ENCODE measurements at places on chromosomes 6 and 20.

DNA sequence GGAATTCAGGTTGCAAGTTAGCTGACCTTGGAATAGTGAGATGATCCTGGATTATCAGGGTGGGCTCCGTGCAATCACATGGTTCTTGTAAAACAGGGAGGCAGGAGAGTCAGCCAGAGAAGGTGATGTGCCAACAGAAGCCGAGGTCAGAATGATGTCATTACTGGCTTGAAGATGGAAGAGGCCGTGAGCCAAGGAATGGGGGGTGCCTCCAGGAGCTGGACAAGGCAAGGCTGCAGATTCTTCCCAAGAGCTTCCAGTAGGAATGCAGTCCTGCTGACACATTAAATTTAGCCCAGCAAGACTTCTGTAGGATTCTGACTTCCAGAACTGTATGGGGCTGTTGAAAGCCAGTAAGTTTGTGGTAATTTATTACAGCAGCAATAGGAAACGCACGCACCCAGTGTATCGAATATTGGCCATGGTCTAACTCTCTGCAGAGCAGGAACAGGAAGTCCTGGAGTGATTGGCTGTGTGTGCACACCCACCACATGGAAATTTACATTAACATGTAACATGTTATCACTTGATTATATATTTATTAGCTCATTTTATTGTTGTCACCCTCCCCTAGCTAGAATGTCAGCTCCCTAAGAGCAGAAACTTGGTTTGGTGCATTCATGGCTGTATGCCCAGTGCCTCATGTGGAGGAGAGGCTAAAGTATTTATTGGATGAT, 19.1 kb downstream of the SLC24A3 start:
- no peak for DNase-seq

- no peak for DNase-seq
Measured at GRCh38 chr20:41889126-41889843, 271.1 kb upstream of the CHD6 start.

- DNase-seq = no peak
Measured at GRCh38 chr20:57159945-57160610, 106.4 kb downstream of the BMP7 start.

DNA sequence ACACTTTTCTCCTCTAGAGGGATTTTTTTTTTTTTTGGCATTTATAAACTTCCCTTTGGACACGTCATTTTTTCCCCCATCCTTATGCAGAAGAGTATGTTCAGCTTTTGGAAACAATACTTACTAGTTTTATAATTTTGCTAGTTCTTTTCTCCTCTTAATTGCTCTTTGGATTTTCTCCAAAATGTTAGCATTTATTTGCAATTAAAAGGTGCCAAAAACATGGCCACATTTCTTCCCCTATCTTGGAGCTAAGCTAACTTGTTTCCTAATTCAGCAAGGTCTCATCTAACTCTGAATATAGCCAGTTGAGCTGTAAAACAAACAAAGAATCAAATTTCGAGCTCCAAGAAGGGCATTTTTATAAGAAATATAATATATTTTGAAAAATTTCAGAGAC, 39.2 kb upstream of the RNF182 start:
- DNase-seq = no peak

DNA sequence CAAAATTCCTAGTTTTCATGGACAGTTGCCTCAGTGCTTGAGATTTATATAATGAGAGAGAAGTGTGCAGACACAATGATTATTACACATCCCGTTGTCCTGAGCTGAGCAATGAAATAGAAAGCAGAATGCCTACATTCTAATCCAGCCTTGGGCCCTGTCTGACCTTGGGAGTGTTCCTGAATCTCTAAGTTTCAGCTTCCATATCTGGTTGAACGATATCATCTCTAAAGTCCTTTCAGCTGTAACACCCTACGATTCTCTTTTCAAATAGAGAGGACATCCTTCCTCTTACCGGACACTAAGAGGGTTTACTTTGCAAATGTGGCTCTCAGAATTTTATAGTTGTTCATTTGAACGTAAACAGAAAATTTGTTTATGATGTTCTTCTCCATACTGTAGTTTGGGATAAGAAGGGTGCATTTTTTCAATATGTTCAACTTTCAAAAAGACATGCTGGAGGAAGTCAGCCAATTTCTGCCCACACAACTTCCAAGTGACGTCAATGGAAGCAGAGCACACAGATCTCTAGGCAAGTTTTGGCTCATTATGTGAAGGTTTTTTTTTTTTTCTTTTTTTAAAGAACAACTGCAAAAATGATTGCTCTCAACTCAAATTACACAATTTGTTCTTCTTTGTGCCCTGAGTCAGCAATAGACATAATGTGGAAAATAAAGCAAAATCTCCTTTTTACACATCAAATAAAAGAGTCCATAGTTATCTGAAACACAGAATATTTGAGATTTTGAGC, 50.4 kb downstream of the PDE7B start:
- DNase-seq = no peak

DNA sequence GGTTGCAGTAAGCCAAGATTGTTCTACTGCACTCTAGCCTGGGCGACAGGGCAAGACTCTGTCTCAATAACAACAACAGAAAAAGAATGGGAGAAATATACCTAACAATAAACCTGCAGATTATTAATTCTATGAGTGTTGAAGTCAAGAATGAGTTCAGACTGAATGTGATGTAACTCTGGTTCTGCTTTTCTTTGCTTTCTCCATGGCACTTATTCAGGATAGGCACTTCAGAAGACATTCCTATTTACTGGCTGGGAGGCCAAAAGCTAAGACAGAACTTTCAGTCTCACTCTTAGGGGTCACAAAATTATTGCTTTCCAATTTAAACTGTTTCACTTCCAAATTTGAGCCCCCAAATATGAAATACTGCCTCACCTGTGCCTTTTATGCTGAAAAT, 15.7 kb upstream of the PRIM2 start:
- no peak for DNase-seq

- no peak for DNase-seq
Measured at GRCh38 chr6:148775161-148775560, 28.3 kb downstream of the UST start.

- DNase-seq = no peak
Measured at GRCh38 chr20:20752712-20753111, 40.3 kb upstream of the RALGAPA2 start.

DNA sequence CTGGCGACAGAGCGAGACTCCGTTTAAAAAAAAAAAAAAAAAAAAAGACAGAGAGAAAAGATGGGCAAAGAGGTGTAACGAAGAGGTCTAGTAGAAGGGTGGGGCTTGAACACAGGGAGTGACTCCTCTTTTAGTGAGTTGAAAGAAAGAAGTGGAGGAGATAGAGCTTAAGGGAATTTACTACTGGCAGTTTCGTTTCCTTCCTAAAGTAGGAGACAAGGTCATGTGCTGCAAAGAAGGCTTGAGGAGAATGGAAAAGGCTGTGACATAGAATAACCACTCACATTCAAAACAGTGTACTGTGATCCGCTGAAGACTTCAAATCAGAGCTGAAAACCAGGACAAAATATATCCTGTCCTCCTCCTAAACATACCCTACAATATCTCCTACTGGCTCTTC, 63.8 kb upstream of the EIF2S2 start:
- no peak for DNase-seq

- DNase-seq = no peak
Measured at GRCh38 chr20:57270204-57270984, 4.0 kb upstream of the BMP7 start.

DNA sequence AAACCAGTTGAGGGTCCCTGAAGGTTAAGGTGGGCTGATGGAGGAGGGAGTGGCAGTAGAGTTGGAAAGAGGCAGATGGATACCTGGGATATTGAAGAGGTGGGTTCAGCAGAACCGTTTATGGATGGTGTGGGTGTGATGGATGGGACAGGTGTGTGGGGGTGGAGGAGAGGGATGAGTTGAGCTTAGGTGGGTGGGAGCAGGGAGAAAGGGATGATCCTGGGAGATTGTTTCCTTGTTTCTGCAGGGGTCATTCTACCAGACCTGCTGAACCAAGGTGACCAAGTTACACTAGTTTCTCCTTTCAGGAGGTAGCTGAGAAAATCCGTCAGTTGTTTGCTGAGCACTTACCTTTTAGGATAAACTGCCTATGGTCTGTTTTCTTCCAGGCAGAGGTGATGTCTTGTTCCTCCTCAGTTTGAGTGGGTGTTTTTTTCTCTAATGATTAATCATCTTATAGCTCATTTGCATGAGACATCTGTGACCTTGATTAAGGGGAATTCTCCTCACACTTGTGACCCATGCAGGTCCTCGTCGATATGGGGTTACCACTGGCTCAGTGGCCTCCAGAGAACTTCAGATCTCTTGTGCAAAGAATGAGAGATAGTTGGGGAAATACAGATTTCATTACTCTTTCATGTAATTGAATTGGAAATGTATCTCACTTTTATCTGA, 53.0 kb downstream of the FARS2 start:
- no peak for DNase-seq

DNA sequence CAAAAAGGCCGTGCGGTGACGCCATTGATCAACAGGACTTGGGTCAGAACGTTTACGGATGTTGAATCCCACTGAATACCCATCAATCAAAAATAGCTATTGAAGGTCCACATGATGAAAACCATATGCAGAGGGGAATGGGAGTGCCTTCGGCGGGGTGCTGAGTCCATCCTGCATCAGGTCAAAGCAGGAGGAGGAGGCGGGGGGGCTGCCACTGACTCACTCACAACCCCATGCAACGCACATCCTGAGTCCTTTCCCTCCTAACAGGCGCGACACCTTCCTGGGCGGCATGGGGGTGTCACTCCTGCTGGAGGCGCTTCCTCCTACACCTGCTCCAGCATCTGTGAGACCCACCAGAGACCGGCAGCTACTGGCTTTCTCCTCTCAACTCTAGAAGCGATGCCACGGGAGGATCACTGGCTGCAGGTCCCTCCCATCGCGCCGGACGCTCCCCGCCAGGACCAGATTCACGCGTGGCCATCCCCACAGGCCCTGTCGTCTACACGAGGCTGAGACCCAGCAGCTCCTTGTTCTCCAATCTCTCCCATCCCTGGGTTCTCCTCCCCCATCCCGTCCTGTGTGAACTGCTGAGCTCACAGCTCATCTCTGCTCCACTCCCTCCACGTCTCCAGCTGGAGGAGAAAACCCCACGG, 170.6 kb upstream of the THBS2 start:
- no peak for DNase-seq

- no peak for DNase-seq
Measured at GRCh38 chr20:11108102-11108810, 434.5 kb upstream of the JAG1 start.

GRCh38 chr6:39608652-39609345, 116.4 kb downstream of the KIF6 start:
- no peak for DNase-seq

GRCh38 chr6:169388395-169389166, 134.9 kb upstream of the THBS2 start:
- DNase-seq = no peak

- DNase-seq = no peak
Measured at GRCh38 chr6:116369540-116369939, 1.2 kb upstream of the DSE start.

DNA sequence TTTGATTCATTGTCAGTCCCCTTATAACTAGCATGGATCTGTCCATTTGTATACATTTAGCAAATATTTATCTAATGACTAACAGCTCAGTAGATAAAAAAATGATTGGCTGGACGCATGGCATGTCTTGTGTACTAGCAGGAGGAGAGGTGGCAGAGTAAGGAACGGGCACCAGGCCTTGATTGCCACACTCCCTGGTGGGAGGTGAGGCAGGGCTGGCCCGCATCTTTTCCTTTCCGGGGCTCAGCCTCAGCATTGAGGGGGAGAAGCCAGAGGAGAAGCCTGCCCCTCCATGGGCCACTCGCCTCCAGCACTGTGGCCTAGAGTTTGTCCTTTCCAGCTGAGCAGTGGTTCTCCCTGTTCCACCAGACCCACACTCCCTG, 84.9 kb upstream of the TMEM181 start:
- no peak for DNase-seq

- no peak for DNase-seq
Measured at GRCh38 chr6:126477678-126478077, 137.8 kb downstream of the CENPW start.

DNA sequence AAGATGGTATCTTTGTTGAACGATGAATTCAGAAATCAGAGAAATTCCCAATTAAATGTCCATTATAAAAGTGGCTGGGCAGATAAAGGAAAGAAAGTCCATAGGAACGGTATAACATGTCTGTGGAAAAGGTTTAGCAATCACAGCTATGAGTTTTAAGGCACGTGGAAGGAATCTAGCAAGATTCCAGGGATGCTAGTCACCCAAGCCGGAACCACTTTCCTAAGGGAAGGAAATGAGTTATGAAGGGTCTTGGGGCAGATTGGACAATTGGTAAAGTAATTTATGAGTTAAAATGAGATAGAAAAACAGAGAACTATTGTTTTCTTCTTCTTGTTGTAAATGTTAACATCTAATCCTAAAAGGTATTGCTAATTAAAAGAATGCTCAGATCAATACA, 384.8 kb downstream of the ADGRB3 start:
- DNase-seq = no peak

DNA sequence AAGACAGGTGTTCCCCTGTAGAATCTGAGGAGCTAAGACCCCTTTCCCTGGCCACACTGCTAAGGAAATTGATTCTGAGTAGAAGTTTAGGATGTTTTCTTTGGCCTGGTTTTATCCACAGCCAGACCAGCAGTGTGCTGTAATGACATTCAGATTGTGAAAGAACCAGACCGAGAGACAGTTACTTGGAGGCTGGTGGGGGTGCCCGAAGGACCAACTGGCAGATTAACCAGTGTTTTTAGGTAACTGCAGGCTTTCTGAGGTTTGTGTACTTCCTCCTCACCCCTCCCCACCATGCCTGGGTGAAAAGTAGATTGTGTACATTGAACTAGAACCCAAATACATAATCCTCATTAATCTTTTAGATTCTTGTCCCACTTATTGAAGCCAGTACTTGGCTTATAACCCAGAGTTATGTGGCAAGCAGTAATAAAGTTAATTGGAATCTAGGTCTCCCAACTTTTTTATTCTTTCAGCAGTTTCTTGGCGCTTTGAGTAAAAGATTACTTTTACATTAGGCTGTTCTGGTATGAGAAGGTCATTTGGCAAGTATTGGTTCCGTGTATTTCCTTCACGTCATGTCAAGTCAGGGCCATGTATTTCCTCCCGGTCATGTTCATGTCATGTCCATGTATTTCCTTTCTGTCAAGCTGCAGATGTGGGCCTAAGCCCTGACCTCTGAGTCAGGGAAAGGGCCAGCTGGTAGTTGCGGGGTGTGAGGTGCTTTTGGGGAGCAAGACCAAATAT, 93.7 kb downstream of the TCP11 start:
- DNase-seq = no peak

DNA sequence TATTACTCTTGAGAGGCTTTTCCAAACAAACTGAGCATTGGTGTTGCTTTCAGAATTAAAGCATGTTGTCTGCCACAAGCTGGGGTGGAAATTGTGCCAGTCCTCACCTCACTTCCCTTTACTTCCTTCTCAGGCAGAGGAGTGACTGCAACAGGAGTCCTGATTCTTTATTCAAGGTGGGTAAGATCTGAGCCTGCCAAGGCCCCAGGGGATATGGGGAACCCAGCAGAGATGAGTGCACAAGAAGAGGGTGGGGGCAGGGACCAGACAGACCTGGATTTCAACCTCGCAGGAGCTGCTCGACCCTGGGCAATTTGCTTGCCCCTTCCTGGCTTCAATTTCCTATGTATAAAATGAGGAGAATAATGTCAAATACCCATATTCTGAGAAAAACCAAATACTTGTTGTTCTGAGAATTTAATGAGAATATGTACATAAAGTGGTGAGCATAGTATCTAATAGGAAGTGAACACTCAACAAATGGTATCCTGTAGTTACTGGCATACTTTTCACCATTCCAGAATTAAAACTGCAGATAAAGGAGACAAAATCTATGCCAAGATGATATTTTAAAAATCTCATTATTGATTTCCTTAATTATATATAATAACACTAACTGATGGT, 17.8 kb downstream of the MAN1A1 start:
- DNase-seq = no peak

Data from NCI-H2107 (cell line).